Stimulated activated CD8-positive, alpha-beta memory T cell treated with anti-CD3 and anti-CD28 coated beads, Interleukin-4, amount 100 ng/mL, for 24 hours (primary cell): ENCODE measurements at places on chromosomes 12 and 14.

- no peak for DNase-seq
Observed at GRCh38 chr12:1595026-1595561, 713 bp upstream of the FBXL14 start.

DNA sequence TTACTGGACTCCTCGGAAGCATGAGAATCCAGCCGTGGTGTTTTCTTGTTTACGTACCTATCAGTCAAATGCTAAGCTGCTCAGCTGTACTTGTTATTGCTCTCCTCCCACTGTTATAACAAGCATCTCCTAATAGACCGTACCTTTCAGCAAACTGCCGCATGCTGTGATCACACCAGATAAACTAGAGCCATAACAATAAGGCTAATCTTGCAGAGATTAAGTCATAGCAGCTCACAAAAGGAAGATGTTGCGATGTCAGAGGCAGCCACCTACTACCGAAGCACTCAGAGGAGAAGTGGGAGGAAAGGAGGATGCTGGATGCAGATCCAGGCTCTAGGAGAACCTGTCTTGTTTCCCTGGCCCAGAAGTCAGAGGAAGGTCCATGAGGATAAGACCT is 196.0 kb downstream of the GALC start:
- DNase-seq: no peak

GRCh38 chr12:79988368-79988767 is 53.5 kb upstream of the PPP1R12A start:
- no peak for DNase-seq

DNA sequence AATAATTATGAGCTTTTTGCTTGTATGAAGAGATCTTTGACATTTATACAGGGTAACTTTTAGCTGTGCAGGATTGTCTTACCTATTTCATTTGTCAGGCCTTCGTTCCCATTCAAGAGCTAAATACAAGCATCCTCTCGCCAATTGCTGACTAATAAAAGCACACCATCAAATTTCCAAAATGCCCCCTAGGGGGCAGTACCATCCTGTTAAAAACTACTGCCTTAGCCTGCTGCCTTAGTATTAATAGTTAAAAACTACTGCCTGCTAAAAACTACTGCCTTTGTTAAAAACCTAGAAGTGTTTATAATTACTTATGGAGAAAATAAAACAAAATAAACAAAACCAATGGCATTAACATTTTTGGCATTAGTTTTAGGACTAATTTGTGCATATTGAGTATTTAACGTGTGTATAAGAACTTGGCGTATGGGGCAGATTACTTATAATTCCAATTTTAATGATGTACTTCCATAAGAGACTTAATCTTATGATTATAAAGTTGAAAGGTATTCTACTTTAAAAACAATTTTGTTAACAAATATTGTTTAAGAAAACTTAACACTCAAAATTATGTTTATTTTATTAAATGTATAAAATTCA is 3.0 kb upstream of the IFI27L2 start:
- peak; percentile 19 for DNase-seq

DNA sequence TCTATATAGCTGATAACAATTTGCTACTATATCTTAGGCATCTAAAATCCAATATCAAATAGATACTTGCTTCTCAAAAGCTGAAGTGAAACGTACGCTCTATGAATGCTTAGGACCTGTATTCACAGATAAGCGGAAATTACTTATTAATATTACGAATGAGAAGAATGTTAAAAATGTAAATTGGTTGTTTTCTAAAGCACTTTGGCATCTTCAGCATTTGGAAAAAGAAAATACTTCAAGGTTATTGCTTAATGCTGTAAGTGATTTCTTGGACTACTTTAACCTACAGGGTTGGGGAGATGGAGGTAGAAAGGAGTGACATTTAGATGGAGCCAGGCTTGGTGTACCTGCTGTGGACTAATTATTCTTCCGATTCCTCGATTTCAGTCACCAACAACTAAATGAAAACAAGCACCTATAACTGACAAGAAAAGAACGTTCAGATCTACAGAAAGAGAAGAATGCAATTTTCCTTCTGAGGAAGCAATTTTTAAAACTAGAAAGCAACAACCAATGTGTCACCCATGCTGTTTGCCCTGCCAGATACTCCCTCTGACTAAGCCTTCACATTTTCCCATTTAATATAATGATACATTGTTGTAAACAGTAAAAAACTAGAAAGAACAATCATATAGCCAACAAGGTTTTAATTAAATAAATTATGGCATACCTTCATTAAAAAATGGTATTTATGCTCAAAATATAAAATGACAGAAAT is 49.3 kb downstream of the SLC25A21 start:
- no peak for DNase-seq

- no peak for DNase-seq
Observed at GRCh38 chr14:83164016-83164415, 1630.4 kb upstream of the SEL1L start.

GRCh38 chr12:114636723-114637480 is 47.1 kb downstream of the TBX3 start:
- no peak for DNase-seq

- no peak for DNase-seq
Observed at GRCh38 chr14:82419933-82420332, 886.3 kb upstream of the SEL1L start.

DNA sequence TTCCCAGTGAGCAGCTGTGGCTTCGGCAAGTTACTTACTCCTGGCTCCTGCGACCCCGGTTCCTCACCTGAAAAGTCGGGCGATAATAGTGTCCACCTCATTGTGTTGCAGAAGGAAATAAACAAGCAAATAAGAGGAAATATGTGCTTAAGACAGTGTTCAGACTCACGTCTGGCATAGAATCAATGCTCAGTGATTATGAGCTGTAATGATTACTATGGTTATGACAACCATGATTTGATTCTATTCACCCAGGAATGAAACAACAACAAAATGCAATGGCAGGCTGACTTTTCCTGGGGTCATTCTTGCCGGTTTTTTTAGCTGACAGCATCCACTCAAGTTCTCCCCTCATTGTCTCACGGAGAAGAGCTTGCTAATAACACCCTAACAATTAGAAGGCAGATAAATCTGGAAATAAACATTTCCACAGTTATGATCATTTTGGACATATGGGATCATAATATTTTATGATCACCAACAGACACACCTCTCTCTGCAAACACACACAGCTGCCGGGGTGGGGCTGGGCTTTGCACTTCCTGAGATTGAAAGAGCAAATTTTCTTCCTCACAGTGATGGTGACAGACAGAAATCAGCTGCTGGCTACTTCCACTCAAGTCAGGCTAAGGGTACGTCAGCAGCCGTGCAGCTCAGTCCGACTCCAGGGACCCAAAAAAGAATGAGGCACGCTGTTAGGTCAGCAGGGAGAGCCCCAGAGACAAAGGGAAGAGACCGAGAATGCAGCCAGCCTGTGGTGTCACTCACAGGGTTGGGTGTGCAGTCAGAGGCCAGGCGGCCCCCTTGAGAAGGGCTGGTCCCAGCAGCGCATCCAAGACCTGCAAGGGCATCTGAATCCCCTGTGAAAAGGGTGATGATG is 158.0 kb downstream of the RIMBP2 start:
- DNase-seq: no peak

DNA sequence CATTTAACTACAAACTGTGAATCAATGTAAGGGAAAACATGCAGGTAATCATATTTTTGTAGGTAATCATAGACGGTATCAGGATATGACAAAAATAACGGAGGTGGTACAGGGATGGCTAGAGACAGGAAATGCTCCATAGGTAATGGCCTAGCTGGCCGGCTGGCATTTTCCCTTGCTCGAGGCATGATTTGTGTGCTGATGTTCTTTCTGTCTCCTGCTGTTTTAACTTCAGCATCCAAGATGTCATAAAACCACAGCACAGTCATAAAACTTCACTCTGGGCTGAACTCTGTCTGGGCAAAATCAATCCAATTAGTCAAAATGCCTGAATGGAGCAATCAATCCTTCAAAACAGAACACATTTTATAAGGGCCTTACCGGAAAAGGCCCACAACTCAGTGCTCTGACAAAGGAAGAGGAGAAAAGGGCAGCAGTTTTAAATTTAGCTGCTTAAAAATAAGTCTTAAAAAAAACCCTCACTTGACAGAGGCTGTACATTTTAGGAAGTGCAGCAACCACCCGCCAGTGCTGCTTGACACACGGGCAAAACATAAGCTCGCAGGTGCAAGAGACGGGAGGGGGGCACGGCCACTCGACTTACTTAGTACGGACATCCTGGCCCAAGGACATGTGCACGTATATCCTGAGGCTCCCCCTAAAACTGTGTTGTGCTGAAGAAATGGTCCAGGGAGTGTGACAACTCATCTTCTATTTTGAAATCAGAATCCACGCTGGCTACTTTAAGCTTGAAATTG is 40.5 kb upstream of the GPR68 start:
- no peak for DNase-seq

DNA sequence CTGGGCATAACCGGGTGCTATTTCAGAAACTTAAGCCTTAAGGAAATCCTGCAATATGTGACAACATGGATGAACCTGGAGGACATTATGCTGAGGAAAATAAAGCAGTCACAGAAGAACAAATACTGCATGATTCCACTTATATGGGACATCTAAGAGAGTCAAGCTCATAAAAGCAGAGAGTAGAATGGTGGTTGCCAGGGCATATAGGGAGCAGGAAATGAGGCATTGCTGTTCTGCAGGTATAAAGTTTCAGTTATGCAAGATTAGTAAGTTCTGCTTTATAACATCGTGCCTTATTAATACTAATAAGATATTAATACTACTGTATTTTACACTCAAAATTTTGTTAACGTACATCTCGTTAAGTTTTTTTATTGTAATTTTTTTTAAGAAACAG is 124.2 kb upstream of the ATF1 start:
- DNase-seq: no peak

- DNase-seq: no peak
Observed at GRCh38 chr12:49932533-49933130, 17.9 kb upstream of the AQP2 start.

GRCh38 chr12:66572845-66573244 is 106.0 kb downstream of the GRIP1 start:
- DNase-seq: no peak

DNA sequence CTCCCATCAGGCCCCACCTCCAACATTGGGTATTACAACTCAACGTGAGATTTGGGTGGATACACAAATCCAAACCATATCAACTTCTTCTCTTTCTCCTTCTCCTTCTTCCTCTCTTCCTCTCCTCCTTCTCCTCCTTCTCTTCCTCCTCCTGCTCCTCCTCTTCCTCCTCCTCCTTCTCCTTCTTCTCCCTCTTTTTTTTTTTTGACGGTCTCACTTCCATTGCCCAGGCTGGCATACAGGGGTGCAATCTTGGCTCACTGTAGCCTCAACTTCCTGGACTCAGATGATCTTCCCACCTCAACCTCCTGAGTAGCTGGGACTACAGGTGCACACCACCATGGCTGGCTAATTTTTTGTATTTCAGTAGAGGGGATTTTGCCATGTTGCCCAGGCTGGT is 11.4 kb upstream of the NUBPL start:
- no peak for DNase-seq

DNA sequence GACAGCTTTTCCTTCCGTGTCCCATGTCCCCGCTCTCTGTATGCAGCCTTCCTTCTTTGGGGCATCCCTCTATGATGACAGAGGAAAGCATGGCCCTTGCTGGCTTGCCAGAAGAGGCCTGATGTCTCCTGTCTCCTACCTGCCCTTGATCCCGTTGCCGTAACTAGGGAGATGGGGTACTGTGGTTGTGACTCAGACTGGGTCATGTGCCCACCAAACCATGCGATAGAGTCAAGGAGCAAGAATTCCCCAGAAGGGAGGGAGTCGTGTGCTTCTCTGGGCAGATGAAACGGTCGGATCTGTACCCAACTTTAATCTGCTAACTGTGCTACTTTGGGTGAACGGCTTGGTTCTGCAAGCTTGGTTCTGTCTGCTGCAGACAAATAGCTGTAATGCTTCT is 99.1 kb upstream of the DYNC1H1 start:
- DNase-seq: no peak

- DNase-seq: no peak
Observed at GRCh38 chr14:104898195-104898558, 26.5 kb upstream of the PLD4 start.

GRCh38 chr12:106902053-106902452 is 53.7 kb upstream of the TMEM263 start:
- DNase-seq: no peak

- no peak for DNase-seq
Observed at GRCh38 chr12:24425601-24425970, 476.1 kb upstream of the SOX5 start.

GRCh38 chr14:94051115-94051514 is 25.0 kb downstream of the OTUB2 start:
- DNase-seq: no peak

- no peak for DNase-seq
Observed at GRCh38 chr12:45256721-45257120, 40.8 kb downstream of the ANO6 start.

DNA sequence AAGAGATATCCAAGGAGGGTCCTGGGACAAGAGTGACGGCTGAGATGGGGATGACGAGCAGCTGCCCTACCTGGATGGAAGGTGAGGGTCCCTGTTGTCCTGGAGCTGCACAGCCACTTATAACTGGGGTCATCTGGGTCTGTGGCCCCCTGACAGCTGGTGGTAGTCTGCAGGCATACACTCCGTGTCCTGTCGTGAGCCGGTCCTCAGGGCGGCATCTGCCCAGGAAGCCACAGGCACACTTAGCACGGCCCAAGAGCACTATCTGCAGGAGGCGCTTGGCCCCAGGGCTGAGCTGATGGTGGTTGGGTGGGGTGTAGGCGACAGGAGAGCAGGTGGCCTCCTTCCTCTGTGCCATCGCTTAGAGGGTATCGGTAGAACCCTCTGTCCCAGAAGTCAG is 248.1 kb downstream of the CACNA1C start:
- DNase-seq: no peak

- DNase-seq: no peak
Observed at GRCh38 chr12:101619858-101620761, 25.3 kb downstream of the MYBPC1 start.

DNA sequence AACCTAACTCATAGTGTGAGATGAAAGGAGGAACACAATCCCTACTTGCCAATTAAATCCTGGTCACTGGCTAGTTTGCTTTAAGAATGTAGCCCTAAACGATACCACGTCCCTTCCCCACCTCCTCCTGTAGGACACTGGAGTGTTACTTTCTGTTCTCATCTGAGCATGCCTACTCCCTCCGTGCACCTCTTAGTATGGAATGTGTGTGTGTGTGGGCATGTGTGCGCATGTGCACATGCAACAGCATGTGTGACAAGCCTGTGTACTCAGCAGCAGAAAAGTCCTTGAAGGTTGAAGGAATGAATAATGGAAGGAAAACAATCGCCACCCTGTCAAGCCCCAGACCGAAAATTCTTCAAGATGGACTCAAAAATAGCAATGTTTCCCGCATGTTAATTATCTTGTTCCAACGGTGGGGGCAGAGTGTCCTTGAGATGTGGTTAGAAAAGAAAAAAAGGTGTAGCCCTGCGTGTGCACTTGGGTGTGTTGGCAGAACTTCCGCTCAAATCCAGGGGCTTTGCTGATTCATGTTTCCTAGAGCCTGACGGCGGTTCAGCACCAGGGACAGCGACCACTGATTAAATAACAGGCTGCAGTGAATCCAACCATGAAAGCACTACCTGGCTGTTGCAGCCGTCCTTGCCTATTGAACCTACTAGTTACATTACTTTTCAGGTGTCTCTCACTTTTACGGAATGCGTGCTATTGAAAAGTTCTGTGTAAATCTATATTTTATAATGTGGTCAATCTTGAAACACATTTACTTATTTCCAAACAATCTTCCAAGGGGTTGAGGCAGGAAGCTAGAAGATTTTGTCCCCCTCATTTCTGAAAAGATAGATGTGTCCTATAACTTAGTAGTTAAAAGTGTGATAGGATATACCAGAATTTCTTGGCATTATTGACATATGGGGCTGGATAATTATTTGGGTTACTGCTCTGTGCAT is 79.8 kb downstream of the SRRM4 start:
- DNase-seq: no peak

- DNase-seq: no peak
Observed at GRCh38 chr14:65024957-65025356, 38.3 kb downstream of the FNTB start.
